ENCODE measurements at places on chromosomes 3 and 15.

- peak; percentile 60 for ATAC-seq
Measured at GRCh38 chr3:100089812-100090668, 24.3 kb downstream of the FILIP1L start.

DNA sequence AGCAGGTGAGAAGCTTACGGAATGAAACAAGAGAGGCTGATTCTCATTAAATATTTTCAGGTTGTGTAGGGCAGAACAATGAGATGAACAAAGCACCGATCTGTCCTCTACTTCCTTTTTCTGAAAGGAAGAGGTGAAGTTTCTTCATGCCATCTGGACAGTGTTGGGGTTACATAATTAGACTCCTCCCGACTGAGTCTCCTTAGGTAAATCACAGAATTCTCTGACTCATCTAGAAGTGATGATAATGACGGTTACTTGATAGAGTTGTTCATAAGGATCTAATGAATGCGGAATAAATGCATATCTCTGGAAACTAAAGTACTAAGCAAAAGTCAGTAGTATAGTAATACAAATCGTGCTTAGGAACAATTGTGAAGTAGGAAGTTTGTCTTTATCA, 21.2 kb downstream of the CRTC3 start:
- ATAC-seq = no peak

- no peak for ATAC-seq
Measured at GRCh38 chr3:194952841-194953241, 267.2 kb downstream of the FAM43A start.

DNA sequence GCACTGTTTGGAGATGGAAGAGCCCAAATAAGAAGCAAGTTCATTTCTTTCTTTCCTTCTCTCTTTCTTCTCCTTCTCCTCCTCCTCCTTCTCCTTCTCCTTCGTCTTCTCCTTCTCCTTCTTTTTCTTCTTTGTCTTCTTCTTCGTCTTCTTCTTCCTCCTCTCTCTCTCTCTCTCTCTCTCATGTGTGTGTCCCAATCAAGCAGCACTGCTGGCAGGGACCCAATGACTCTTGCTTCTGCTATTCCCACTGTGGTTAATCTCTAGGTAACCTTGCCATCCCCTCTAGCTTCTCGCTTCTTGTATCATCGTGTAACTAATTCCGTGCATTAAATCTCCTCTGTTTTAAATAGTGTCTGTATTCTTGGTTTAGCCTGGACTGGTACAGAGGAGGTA, 26.1 kb upstream of the ZNF280D start:
- ATAC-seq = no peak

DNA sequence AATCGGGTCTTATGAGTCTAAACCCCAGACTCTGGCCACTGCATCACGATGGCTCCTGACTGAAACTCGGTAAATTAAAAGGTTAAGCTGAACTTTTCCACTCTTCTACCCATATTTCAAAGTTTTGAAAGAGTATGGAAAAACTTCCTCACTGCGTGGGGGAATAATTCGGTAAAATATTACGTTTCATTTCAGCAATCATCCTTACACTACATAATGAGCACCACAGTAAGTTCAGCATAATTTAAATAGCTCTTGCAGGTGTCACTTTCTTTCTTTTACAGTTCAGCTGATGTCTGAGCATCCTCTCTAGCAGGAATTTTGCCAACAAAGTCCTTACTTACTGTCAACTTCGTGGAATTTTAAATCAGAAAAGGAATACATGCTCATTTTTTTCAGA, 17.5 kb downstream of the SRGAP3 start:
- ATAC-seq = no peak

DNA sequence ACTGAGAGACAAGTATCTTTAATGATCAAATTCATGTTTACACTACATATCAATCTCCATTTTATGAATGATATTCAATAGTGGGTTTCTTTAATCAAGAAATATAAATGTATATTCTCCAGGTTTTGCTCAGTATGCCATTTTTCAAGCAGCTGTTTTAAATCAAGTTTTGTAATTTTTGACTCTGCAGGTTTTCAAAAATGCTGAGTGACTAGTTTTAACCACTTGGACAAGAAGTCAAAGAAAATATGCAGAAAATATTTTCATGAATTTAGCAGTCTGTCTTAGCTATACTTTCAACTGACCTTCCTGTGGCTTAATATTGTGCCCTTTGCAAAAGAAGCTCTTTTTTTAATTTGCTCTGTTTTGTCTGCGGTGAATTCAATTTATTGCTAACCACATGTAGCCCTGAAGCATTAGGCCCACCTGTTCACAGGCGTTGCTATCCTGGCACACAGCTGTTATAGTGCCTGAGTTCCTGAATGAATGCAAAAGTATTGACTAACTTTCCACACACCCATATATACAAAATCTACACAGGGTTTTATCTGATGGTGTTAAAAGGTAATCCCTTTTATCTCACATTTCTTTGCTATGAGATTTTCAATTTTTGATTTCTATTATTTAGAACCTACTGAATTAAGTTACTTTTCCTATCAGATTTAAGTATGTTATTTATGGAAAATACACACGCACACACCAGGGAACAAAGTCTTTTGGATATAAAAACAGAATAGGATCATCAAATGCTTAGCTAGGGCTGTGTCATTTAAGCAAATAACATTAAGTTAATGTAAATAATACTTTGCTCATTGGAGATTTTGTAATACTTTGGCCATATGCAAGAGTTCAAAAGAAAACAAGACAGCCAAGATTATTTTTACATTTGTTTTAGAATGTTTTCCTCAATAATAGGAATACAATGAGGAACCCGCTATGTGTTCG, 1166.1 kb upstream of the GBE1 start:
- no peak for ATAC-seq

DNA sequence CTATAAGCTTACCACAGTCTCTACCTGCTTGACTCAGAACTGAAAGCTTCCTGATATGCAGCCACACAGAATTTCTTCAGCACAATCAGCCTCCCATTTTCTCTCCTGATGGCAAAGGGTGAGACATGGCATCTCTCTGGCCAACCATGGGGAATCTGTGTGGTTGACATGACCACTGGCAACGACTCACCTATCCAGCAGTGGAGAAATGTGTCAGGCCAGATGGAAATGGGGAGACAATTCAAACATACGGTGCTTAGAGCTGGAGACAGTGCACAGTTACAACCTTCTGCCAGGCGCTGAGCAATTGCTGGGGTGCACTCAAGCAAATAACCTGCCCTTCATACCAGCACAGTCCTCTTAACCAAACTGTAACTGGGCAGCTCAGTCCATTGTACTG, 3.6 kb downstream of the ZNF385D start:
- no peak for ATAC-seq

DNA sequence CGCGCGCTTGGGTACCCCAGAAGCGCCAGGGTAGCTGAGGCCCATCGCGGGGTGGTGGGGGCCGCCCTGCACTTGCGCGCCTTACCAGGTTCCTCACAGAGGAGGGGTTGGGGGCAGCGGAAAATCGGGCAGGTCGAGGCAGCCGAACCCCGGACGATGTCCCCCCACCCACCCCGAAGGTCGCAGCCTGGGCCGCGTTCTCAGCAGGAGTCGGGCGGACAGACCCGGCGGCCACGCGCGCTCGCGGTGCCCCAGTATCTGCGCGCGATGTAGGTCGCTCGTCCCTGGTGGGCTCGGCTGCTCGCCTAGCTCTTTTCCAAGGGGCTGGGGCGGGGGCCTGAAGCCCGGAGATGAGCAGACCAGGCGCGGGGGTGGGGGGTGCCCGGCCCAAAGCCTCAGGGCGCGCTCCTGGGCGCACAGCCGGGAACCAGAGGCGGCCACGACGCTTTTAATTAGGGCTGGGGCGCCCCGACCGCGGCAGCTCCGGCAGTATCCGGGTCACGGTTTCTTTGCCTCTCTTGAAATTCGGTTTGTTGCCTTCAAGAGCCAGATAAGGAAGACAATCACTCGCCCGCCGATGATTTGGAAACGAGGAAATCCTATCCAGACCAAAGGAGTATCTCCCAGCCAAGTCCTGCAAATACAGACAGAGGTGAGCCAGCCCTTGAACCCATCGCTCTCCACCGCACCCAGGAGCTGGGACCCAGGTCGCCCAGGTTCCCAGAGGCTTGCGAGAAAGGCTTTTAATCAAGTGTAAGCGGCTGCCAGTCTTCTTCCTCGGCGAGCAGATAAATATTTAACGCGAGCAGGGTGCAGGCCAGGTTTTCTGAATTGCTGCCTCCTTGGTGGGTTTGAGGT, 4.6 kb downstream of the SKOR1 start:
- ATAC-seq = no peak

DNA sequence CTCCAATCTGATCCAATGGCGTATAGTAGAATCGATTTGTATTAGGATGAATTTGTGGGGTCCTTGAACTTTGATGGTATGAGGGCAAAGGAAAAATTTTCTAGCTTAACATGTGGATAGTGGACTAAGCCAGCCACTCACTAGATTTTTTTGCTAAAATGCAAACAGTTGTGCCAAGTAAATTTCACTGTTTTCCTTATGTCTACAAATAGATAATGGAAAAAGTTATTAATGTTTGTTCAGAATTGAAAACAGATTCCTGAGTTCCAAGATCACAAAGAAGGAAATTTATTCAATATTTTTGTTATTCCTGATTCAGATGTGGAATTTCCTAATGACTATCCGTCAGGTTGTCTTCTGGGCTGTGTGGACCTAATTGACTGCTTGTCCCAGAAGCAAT, 35.2 kb upstream of the ZNF609 start:
- ATAC-seq = no peak

DNA sequence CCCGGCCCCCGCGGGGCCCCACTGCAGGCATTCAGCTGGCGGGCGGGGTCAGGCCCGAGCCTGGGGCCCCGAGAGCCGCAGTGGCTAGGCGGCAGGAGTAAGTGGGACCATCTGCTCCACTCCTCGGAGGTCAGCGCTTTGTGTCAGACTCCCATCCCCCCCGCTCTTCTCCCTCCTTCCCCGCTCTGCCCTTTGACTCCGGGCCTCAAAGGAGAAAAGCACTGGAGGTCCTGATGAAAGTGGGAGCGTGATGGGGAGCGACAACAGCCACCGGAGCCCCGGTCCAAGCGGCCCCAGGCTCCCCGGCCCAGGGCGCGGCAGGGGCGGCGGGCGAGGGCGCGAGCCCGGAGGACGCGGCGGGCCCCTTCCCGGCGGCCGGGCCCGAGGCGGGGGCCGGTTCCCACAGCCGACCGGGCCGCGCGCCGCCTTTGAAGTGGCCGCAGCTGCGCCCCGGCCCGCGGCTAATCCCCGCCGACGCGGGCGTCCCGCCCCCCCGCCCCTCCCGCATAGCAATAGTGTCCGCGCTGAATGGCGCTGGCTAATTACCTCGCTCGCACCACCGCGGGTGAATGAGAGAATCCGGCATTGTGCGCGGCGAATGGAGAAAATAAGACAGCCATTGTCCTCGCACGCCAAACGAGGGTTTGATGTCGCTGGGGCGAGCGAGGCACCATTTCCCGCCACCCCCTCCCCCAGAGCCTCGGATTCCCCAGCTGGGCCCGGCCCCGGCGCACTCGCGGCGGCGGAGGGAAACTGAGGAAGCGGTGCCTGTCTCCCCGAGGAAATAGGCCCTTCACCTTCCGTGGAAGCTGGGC, 22.4 kb downstream of the IGDCC3 start:
- peak; percentile 19 for ATAC-seq

- ATAC-seq = no peak
Measured at GRCh38 chr3:153190923-153191322, 28.9 kb downstream of the RAP2B start.

DNA sequence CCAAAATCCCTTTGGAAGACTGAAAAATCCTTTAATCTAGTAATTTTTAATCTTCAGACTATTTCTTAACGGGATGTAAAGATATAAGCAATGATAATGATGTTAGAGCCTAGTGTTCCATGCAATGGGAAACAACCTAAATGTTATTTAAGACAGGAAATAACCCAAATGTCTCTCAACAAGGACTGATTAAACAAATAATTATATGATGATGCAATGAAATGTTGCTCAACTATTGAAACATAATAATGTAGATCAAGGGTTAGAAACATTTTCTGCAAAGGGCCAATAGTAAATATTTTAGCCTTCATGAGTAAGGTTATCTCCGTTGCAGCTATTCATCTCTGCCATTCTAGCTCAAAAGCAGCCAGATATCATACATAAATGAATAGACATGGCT, 275.4 kb downstream of the NEK10 start:
- no peak for ATAC-seq

GRCh38 chr3:146972726-146973125, 367.6 kb upstream of the PLSCR5 start:
- no peak for ATAC-seq

- ATAC-seq = no peak
Measured at GRCh38 chr15:82900511-82901060, 51.9 kb downstream of the HOMER2 start.

DNA sequence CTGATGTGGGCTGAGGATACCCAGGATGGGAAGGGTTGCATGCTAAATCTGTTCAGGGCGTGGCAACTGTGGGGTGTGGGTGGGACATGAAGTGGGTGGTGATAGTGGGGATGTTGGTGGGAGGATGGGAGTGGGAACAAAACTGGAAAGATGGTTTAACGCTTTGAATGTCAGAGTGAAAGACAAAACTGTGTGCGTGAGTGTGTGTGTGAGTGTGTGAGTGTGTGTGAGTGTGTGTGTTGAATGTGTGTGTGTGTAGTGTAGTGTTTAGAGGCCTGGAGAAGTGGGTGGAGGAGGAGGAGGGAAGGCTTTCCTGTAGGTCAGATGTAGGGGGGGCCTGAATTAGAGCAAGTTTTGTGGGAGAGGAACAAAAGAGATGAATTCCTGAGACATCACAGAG, 44.2 kb upstream of the ONECUT1 start:
- ATAC-seq = no peak

GRCh38 chr15:88428805-88429605, 38.2 kb downstream of the MRPL46 start:
- ATAC-seq = no peak

- no peak for ATAC-seq
Measured at GRCh38 chr15:95290176-95290974, 1040.1 kb upstream of the NR2F2 start.

- ATAC-seq = peak; percentile 0
Measured at GRCh38 chr3:129315223-129315997, 36.7 kb downstream of the HMCES start.

GRCh38 chr15:62758126-62758951, 284.2 kb upstream of the TPM1 start:
- ATAC-seq = peak; percentile 92

DNA sequence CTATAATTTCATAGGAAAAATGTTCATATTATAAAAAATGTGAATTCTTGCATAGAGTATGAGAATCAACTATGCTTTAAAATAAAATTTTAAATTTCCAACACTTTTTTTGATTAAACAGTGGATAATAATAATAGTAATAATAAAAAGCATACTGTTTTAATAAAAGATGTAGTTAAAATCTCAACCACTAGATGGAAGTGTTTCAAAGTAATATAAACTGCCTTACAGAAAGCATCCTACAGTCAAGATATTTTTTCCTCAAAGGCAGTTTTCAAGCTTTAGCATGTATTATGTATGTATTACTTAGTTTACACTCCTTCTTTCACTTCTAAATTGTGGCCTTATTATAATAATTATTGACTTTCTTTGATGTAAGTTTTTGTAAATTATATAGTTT, 217.5 kb downstream of the CHL1 start:
- no peak for ATAC-seq
